ENCODE measurements at places on chromosomes 11 and 22.

DNA sequence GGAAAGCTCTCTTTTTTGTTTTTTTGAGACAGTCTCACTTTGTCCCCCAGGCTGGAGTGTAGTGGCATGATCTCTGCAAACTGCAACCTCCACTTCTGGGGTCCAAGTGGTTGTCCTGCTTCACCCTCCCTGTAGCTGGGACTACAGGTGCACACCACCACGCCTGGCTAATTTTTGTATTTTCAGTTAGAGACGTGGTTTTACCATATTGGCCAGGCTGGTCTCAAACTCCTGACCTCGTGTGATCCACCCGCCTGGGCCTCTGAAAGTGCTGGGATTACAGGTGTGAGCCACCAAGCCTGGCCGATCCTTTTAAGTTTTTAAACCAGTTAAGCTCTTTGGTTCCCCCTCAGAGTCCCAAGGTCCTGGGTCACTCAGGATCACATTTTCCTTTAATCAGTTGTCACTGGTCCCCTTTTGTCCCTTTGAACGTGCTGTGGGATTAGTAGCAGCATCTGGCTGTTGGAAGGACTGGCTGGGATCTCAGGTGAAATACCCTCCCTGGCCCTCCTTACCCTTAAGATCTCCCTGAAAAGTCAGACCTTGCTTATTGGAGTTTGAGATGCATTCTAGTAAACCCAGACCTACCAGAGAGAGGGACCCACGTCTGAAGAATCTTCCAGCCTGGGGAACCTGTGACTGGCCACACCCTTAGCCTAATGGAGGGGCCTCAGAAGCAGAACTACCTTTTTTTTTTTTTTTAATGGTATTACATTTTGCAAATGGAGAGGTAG, 8.1 kb downstream of the MALAT1 start:
- no peak for DNase-seq

DNA sequence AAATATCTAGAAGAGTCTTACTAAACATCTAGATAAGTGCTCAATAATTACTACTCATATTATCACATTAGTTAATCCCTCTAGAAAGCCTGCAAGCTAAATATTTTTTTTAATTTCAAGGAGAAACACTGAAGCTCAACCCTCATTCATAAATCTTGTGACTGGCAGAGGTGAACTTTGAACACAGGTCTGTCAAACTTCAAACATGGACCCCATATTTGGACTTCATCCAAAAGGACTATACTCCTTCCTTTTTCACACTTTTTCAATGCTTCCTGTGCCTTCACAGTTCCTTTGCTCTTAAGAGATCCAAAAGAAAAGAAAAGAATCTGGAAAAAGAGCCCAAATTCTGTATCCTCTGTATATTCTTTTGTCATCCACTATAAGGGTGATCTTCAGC, 28.3 kb upstream of the OR9G4 start:
- no peak for DNase-seq

DNA sequence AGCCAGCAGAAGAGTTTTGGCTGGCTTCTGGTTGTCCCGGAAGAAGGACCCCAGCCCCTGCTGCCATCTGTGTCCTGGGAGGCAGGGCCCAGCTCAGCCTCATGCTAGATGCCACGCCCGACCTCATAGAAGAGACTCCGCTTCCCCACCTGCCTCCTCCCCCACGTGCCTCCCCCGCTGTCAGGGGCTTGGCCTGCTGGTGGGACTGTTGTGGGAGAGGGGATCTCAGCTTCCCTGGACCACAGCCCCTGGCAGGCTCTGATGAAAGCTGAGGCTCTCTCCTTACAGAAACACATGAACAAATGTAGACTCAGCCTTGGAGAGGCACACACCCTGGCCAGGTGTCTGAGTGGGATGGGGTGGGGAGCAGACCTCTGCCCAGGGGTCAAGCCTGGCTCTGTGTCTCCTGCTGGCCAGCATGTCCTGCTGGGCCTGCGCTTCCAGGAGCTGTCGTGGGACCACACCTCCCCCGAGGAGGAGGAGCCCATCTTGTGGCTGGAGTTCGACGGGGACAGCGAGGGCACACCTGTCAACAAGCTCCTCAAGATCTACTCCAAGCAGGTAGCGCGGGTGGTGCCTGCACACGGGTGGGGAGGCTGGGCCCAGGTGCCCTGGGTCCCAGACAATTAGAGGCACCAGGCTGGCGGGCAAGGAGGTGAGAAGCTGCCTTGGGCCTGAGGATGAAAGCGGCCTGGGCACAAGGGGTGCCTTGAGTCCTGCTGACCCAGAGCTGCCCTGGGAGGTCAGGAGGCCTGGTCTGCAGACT, 14.1 kb downstream of the FRMD8 start:
- DNase-seq, result no peak

DNA sequence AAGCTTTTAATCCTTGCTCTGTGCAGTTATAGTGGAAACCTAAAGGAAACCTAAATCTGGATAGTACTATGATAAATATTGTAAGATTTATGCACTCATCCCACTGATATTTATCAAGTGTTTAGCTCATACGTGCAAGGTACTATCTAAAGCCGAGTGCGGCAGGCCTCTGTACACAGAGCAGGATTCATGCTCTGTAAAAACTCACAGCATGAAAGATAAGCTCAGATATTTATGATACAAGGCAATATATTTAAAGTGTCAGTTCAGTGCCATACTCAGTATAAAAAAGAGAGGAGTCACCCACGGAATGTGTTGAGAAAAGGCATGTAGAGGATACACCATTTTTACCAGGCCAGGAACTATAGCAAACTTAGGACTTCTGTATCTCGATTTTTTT, 66.2 kb downstream of the MAML2 start:
- no peak for DNase-seq

DNA sequence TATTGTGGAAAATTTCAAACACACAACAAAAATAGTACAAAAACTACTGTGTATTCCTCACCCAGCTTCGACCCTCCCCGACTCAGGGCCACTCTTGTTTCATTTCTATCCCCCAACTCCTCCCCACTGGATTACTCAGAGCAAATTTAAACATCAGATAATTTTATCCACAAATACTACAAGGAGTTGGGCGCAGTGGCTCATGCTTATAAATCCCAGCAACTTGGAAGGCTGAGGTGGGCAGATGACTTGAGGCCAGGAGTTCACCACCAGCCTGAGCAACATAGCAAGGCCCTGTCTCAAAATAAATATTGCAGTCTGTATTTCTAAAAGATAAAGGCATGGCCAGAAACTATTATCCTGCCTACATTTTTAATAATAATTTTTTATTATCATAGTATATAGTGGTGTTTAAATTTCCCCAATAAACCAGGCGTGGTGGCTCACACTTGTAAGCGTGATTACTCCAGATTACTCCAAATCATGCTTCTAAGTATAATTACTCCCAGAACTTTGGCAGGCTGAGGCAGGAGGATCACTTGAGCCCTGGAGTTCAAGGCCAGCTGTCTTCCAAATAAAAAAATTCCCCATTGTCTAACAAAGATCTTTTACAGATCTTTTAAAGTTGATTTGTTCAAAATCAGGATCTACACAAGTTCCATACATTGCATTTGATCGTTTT, 39.8 kb downstream of the LRRC32 start:
- no peak for DNase-seq

DNA sequence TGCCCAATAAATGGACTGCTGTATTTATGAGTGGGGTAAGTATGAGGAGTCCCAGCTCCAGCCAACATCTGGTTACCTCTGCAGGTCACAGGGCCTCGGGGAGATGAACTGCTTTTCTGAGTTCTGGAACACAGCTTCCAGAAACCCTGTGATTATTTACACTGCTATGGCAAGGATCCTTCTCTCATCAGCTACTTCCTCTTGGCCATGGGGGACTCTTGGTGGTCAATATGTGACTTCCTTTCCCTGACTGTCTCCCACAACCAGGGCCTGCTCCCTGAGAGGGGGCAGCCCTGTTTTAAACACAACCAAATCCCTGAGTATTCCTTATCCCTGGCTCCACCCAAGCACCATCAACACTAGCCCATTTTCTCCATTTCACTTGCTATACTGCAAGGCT, 10.0 kb downstream of the RHOG start:
- DNase-seq, result no peak

DNA sequence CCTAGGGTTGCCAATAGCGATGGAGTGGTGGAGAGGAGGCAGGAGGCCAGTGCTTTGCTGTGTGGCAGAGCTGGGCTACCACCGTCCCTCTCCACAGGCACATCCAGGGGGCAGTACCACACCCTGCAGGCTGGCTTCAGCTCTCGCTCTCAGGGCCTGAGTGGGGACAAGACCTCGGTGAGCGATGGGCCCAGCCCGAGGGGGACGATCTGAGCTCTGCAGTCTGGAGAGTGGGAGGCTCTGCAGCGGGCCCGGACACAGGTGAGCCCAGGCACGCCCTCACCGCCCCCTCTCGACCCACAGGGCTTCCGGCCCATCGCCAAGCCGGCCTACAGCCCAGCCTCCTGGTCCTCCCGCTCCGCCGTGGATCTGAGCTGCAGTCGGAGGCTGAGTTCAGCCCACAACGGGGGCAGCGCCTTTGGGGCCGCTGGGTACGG, 2.5 kb downstream of the PKP3 start:
- no peak for DNase-seq
